Psoas muscle (tissue), 8 donors: ENCODE measurements at places on chromosomes 4 and X. TPM values are rescaled to one million over a fixed set of nuclear protein-coding genes. Genes with fewer than 3 reads are reported as not detected.

The FAM114A1 gene
- 15.4 TPM for total RNA-seq

The HHIP gene
- not detected for total RNA-seq

The CENPVL3 gene
- total RNA-seq: not detected

The SPARCL1 gene
- 188 TPM for total RNA-seq

- DNase-seq: no peak
Observed at GRCh38 chrX:9943420-9943819, 23.7 kb upstream of the CLDN34 start.

DNA sequence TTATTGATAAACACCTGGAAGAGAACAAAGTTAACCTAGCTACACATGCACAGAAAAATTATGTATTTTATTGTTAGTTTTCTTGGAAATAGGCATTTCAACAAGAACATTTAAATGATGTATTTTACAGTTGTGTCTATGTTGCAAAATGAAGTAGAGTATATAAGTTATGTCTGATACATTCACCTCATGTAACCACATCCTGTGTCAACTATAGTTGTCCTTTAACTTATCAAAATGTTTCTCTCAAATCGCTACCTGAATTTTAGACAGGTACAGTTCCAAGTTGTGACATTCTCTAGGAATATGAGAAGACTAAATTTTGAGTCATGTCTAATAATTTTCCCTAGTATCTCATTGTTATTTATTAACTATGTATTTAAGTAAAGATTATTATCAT is 27.2 kb upstream of the TNIP3 start:
- no peak for DNase-seq

DNA sequence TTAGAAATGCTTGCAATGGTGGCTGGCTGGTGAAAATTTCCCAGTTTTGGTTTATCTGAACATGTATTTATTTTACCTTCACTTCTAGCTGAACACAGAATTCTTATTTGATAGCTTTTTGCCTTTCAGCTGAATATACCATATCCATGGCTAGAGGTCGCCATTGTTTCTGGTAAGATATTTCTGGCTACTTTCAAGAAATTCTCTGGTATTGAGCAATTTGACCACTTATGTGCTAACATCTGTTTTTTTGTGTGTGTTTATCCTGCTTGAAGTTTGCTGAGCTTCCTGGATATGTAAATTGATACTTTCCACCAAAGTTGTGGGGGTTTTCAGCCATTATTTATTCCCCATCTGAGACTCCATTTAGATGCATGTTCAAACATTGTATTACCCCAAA is 75.4 kb downstream of the FBXW7 start:
- DNase-seq: no peak

DNA sequence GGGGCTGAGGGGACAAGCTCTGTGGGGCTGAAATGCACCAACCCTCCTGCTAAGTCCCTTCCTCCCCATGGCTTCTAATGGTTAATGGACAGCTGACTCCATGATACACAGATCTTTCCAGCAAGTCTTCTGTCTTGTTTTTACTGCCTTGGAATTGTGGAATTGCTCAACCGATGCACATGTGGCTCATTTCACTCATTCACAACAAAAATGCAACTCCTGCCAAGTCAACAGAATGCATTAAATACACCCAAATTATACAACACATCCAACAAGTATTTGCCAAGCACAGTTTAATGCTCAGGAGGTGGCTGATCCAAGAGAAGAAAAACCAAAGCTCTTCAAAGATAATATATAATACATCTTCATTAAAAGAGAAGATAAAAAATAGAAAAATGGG is 61.9 kb upstream of the PAGE4 start:
- no peak for DNase-seq

- DNase-seq: no peak
Observed at GRCh38 chrX:11100281-11101035, 10.7 kb upstream of the HCCS start.
